Subcutaneous preadipocyte (primary cell): ENCODE measurements at places on chromosomes 11 and 22. TPM values are rescaled to one million over a fixed set of nuclear protein-coding genes. Genes with fewer than 3 reads are reported as not detected.

The OR4C13 gene
- not detected in 2 replicates for total RNA-seq

The BRSK2 gene
- total RNA-seq: under 0.01 TPM in 1 of 2 replicates, not detected in the other

The INPPL1 gene
- 43.4 and 64.9 TPM in 2 replicates for total RNA-seq

The PTPRCAP gene
- 0.78 and 1.1 TPM in 2 replicates for total RNA-seq

The SLC5A1 gene
- total RNA-seq: not detected in 2 replicates

The AAMDC gene
- 6.8 and 14.3 TPM in 2 replicates for total RNA-seq

The KDM4E gene
- total RNA-seq: not detected in 2 replicates

The XPNPEP3 gene
- total RNA-seq: 16.2 and 20.7 TPM in 2 replicates

The RFPL1 gene
- total RNA-seq: not detected in 2 replicates

The GGT1 gene
- total RNA-seq: 0.39 and 1.1 TPM in 2 replicates

The NCAM1 gene
- 0.20 and 0.37 TPM in 2 replicates for total RNA-seq

The CDC42EP1 gene
- total RNA-seq: 23.9 and 26.5 TPM in 2 replicates

The MIOX gene
- 0.20 TPM in 1 of 2 replicates, not detected in the other for total RNA-seq

The VSIG2 gene
- total RNA-seq: not detected in 2 replicates

The CTSF gene
- total RNA-seq: 5.3 and 15.4 TPM in 2 replicates

The KCNJ1 gene
- total RNA-seq: not detected in 2 replicates

The MMP26 gene
- not detected in 2 replicates for total RNA-seq

The GPR83 gene
- total RNA-seq: under 0.01 TPM in 2 replicates

The LMF2 gene
- 32.3 and 36.9 TPM in 2 replicates for total RNA-seq

The TRPC6 gene
- total RNA-seq: under 0.01 and 0.37 TPM in 2 replicates

The TNNT3 gene
- 0.37 TPM in 1 of 2 replicates, not detected in the other for total RNA-seq
